NCI-H1694 (cell line): ENCODE measurements at places on chromosomes 5 and 9.

GRCh38 chr5:538801-539468 is 14.7 kb upstream of the SLC9A3 start:
- DNase-seq = no peak

DNA sequence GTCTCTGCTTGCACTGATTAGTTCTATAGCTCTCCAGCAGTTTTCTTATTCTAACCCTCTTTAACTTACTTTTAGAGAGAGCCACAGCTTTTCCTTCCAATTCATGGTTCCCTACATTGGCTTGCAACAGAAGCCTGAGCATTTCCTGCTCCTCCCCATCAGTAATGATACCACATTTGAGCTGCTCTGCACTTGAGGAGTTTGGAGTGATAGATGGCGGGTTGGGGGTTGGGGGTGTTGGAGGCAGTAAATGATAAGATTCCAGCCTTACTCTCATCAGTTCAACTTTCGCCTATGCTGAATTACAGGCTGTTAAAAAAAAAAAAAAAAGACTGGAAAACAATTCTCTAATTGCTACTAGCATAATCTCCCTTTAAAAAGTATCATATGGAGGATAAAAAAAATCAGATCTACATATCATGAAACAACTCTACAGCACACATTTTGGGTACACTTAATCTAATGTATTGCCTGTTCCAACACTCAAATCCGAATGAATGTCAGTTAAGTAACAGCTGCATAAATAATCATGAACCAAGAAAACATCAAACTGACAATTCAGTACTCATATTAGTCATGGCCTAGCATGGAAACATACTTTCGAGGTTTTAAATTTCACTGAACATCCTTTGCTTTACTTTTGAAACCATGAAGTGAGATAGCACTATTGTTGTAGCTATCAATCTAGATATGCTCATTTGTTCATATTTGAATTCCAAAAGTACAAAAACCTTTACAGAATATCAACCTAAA is 224.7 kb downstream of the NFIB start:
- DNase-seq = no peak

- DNase-seq = no peak
These were observed 14.7 kb upstream of the PWWP2A start for GRCh38 chr5:160133918-160134304.

DNA sequence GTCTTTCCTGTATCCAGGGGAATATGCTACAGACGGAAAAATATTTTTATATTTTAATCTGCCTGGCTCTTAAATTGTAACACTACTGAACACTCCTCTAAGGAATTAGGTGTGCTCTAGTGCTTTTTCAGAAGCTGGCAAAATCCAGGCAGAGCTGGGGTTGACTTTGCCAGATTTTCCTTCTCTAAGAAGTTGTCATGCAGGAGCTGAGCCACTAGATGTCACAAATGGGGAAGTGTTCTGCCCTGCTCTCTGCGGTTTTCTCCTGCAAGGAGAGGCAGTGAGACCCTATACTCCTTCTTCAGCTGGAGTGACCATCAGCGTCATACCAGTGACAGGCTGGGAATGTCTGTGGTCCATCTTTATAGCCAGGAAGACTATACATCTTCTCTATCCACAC is 112.5 kb downstream of the HAPLN1 start:
- DNase-seq = no peak

- no peak for DNase-seq
These were observed 426.7 kb downstream of the ZSWIM6 start for GRCh38 chr5:61758711-61759110.

DNA sequence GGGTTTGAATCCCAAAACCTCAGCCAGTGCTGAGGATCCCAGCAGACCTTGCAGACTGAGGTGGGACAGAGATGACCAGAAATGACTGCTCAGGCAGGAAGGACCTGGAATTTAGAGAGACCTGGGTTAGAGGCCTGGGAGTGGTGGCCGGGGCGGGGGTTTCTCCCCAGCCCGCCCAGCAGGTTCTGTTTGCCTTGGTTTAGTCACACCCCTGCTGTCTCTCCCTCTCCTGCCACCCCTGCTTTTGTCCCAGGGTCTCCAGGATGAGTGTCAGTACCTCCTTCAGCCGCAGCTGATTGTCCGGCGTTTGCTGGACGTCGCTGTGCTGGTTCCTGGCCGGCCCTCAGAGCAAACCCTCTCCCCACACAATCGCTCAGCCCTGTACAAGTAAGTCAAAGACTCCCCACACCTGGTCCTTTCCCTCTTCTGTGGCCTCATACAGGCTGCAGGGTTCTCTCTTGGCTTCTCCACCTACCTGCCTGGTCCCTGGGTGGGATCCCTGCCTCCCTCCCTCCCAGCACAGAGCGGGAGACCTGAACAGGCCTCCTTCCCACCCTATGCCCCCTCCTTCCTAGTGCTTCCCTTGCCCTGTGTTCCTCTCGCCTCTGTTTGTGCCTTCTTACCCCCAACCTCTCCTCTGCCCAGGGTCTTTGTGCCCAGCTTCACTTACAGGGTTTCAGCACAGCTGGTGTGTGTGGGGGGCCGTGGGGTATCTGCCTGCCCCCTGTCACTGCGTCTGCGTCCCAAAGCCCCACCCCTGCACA is 12.0 kb downstream of the TMEM8B start:
- no peak for DNase-seq

DNA sequence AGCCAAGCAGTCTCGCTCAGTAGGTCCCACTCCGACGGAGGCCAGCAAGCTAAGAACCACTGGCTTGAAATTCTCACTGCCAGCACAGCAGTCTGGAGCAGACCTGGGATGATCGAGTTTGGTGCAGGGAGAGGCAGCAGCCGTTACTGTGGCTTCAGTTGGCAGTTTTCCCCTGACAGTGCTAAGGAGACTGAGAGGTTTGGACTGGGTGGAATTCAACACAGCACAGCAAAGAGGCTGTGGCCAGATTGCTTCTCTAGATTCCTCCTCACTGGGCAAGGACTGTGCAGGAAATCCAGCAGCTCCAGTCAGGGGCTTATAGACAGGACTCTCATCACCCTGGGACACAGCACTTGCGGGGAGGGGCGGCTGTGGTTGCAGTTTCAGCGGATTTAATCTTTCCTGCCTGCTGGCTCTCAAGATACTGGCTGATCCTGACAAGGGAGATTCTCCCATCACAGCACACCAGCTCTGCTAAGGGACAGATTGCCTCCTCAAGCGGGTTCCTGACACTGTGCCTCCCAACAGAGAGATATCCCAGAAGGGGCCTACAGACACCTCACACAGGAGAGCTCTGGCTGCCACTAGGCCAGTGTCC is 122.1 kb downstream of the YIPF5 start:
- no peak for DNase-seq

GRCh38 chr5:110002652-110003051 is 312.9 kb downstream of the MAN2A1 start:
- no peak for DNase-seq

- no peak for DNase-seq
These were observed 59.5 kb upstream of the FOXI1 start for GRCh38 chr5:170046241-170046640.

- no peak for DNase-seq
These were observed 86.7 kb upstream of the ICE1 start for GRCh38 chr5:5335700-5336264.

DNA sequence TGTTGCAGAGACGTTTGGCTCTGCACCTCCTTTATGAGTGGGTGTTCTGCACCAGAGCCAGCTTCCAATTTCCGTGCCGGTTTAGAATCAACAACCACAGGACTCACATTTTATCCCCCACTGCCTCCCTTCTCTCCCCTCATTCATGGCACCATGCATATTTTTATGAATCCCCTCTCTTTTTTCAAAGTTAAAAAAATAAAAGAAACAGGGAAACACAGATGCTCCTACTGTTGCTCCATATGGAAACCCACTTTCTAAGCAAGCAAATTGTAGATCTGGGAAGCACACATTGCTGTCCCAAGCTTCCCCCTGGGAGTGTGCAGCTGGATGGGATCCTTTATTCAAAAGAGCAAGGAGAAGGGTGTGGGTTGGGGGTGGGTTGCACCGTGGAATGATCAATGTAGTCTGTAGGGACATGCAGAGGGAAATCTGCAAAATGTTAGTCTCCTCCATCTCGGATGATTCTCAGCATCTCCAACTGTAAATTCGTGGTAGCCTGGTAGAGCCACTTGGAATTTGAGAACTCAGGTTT is 410.0 kb upstream of the ADAMTSL1 start:
- DNase-seq = no peak

- DNase-seq = no peak
These were observed 60.6 kb downstream of the AUH start for GRCh38 chr9:91301161-91301560.

DNA sequence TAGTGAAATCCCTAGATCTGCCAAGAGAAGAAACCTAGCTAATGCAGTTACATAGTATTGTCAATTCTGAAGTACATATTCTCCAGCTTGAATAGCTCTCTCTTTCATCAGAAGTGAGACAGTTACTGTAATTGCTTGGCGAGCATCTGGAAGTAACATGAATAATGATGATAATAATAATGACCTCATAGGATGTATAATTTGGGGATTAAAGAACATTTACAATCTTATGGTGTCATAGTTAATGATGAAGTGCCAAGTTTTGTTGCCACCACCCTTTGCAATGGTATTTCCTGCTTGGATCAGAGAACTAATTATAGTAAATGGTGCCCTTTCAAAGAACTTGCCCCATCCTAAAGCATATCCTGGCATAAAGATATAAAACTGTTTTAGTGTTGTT is 201.4 kb downstream of the ADAMTSL1 start:
- DNase-seq = no peak

- DNase-seq = no peak
These were observed 214.2 kb downstream of the NFIB start for GRCh38 chr9:14099737-14100136.

GRCh38 chr9:93930070-93930469 is 25.1 kb downstream of the BARX1 start:
- DNase-seq = no peak

DNA sequence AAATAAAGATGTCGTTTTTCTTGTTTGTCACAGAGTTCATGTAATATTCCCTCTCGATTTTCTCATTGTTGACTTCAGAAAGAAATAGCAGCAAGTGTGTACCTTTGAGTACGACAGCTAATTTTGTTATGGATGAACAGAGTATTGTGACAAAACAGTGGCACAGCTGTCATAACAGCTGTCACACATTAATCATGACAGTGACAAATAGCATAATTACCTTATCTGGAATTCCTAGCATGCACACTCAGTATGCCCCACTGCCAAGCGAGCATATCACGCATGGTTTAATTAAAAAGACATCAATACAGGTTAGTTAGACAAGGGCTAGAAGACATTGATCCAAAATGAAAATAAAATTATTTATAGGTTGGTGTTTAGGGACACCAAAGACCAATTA is 375.1 kb downstream of the SPATA31D1 start:
- peak; percentile 90 for DNase-seq

DNA sequence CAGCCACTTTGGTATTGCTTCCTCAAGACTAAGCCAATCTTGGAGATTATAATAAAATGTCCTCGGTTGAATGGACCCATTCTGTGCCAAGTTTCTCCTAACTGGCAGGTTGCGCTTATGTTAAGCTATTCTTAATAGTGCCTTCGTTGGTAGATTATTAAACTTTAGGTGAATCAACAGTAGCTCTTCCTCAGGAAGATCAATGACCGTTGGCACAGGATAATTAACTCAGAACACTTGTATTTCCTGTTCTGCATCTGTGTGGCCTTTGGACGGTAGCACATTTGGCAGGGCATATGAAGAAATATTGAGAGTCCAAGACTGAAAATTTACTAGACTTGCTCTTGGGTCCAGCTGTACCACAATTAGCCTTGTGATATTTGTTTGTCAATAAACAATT is 402.9 kb downstream of the MLLT3 start:
- DNase-seq = no peak

GRCh38 chr9:121301881-121302286 is 33.9 kb downstream of the GSN start:
- DNase-seq = no peak

DNA sequence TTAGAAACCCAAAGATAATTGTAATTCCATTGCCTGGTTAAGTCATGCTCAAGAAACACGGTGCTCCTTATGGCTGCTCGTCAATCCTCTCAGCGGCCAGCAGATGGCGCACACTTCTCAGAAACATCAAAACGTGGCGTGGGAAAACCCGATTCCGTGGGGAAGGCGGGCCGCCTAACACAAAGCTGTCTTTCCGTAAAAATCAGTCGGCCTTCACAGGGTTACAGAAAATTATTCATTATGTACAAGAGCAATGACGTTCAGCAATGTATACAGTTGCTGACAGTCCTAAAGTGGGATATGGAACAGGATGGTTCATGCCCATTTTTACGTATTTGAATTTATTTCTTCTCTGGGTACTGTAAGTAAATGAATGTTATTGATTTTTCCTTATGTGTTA is 83.5 kb downstream of the PDE4D start:
- DNase-seq = peak; percentile 46

DNA sequence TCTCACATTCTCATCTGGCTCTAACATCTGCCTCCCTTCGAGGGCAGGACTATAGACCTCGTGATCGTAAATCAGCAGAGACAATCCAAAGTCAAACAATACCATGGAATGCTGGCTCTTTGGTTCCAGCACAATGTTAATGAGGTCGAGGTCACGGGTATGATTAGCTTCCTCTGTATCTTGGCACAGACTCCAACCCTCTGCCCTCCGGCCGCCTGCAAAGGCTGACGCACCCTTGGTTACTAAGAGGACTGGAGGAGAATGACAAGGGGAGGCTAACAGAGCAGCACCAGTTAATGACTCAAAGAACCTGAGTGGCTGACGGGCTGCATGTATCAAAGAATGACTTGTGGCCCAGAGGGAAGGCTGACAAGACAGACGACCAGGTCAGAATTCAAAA is 10.1 kb downstream of the LHFPL2 start:
- no peak for DNase-seq

- DNase-seq = no peak
These were observed 25.5 kb downstream of the TNPO1 start for GRCh38 chr5:72841756-72842535.

- no peak for DNase-seq
These were observed 93.8 kb downstream of the FEM1C start for GRCh38 chr5:115450741-115451140.

DNA sequence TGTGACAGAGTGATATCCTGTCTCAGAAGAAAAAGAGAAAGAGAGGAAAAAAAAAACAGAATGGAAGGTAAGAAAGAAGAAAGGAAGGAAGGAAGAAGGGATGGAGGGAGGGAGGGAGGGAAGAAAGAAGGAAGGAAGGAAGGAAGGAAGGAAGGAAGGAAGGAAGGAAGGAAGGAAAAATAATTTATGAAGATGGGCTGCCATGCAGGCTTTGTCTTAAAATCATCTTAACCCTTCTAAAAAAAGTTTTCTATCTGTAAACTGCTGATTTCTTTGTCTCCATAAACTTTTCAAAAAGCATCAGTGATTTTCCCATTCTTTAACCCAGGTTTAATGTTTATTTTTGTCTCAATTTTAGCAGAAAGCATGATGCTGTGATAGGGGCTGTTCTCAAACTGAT is 1154.1 kb upstream of the CDH6 start:
- DNase-seq = no peak
